Right renal cortex interstitium (tissue), 3 donors: ENCODE measurements at places on chromosomes 2 and 18. TPM values are rescaled to one million over a fixed set of nuclear protein-coding genes. Genes with fewer than 3 reads are reported as not detected.

Gene RELCH
- polyA plus RNA-seq, result 41.1 TPM

Gene COLEC12
- polyA plus RNA-seq, result 30.4 TPM

Gene GALNT3
- polyA plus RNA-seq, result 16.9 TPM

GRCh38 chr18:79524181-79525078 lies 128.7 kb downstream of the NFATC1 start:
- no peak for DNase-seq

DNA sequence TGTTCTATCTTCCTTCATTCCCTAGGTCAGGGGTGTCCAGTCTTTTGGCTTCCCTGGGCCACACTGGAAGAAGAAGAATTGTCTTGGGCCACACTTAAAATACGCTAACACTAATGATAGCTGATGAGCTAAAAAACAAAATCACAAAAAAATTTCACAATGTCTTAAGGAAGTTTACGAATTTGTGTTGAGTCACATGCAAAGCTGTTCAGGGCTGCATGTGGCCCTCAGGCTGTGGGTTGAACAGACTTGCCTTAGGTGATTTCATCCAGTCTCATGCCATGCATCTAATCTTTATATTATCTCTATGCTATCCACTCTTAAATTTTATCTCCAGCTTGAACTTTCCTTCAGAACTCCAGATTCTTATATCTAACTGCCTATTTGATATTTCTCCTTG lies 80.1 kb downstream of the CCDC85A start:
- no peak for DNase-seq

GRCh38 chr2:70904371-70905216 lies 31.1 kb upstream of the ATP6V1B1 start:
- no peak for DNase-seq

GRCh38 chr18:40751186-40751585 lies 1203.8 kb upstream of the PIK3C3 start:
- DNase-seq, result no peak

- no peak for DNase-seq
Observed at GRCh38 chr2:188079196-188079595, 212.5 kb upstream of the GULP1 start.

Gene NGEF
- polyA plus RNA-seq, result 2.7 TPM
